ENCODE measurements at places on chromosomes 5 and 9.
A peak's percentile ranks its signal among the peaks of the same experiment; 100 is the strongest.

DNA sequence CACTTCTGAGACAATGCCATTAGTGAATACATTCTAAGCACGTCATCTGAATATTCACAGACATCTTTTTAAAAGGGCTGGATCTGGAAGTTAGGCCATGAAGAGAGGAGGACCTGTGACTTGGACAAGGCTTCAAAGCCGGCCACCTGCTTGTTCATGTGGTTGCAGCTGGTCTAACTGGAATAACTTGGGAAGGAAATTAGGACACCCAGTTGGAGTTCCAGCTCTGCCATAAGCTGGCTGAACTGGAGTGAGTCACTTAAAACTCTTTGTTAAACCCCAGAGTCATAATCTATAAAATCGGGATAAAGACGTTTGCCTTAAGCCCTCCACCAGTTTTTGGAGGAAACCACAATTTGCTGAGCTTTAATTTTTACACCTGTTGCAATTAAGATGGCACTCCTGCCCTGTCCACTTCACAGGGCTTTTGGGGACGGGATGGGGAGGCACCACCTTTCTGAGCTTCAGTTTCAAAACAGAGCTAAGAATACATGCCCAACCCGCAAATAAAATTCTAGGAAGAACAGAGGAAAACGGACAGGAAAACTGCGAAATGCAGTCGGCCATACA is 536 bp upstream of the STX17 start:
- no peak for DNase-seq

- no peak for DNase-seq
Measured at GRCh38 chr9:134338394-134339182, 12.3 kb downstream of the RXRA start.

DNA sequence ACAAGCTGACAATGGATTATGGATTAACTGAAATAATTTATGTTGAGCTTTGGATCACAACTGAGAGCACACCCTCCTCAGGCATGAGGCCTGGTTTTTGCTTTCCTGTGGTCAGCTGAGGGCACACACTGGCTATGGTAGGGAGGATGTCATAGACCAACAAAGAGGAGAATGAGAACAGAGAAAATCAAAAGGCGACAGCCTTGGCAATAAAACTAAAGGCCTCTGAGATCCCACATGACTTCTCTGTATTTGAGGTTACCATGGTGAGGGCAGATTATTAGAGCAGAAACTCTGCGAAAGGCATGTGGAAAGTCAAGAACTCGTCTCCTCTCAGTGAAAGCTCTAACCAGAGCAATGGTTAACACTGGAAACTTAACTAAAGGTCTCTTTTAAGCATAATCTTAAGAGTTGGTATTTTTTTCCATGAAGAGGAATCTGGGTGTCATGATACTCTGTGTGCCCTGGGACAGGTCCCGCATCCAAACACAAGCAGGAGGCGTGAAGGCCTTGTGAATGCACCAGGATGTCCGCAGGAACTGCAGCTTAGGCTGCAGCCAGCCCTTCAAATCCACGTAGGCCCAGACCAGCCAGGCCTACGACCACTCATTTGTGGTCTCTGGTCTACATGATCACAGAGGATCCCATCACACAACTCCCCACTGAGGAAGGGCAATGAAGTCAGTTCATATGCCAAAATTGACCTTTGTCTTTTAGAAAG is 12.4 kb upstream of the MEIKIN start:
- DNase-seq: no peak

GRCh38 chr9:96383165-96383942 is at the start of gene SLC35D2:
Gene SLC35D2 (minus strand): TSS chr9:96383711. CDS start chr9:96383634, 77 bp downstream.
- DNase-seq: peak; percentile 53

- no peak for DNase-seq
Measured at GRCh38 chr9:14652729-14653377, 40.4 kb downstream of the ZDHHC21 start.

DNA sequence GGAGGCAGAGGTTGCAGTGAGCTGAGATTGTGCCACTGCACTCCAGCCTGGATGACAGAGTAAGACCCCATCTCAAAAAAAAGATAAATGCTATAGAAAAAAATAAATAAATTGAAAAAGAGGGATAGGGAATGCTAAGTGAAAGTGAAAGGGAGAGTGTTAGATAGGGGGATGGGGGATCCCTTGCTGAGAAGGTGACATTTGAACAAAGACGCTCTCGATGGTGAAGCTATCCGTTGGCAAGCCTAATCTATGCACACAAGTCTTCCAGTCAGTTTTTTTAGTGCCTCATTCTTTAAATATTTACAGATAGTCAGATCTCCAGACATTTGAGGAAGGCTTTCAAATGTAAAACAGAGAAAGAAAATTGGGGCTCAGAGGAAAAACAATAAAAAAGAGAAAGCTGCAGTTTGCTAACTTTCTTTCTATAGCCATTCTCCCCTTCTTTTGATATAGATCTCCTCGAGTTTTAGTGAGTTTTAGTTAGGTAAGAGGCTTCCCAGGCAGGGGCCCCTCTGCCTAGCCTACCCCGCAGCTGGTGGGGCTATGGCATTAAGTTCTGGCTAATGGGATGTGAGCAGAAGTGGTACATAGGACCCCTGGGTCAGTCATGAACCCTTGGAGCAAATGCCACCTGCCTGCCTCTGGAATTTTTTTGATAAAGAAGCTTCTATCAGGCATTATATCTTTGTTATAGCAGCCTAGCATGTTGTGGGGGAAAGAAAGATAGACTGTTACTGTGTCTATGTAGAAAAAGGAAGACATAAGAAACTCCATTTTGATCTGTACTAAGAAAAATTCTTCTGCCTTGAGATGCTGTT is 12.0 kb downstream of the GLRX start:
- DNase-seq: no peak

- DNase-seq: no peak
Measured at GRCh38 chr5:139852696-139853095, 57.1 kb downstream of the PSD2 start.

DNA sequence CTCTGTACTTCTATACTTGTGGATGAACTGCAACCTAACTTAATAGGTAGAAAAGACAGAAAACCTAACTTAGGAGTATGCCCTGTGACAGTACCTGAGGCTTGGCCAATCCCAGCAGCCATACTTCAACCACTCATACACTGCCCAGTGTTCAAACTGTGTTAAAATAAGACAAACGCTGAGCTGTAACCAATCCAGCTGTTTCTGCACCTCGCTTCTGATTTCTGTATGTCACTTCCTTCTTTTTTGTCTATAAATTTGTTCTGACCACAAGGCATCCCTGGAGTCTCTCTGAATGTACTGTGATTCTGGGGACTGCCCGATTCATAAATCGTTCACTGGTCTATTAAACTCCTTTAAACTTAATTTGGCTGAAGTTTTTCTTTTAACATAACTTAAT is 41.4 kb downstream of the AUH start:
- no peak for DNase-seq

GRCh38 chr5:130724658-130725057 is 440.4 kb downstream of the HINT1 start:
- DNase-seq: no peak

DNA sequence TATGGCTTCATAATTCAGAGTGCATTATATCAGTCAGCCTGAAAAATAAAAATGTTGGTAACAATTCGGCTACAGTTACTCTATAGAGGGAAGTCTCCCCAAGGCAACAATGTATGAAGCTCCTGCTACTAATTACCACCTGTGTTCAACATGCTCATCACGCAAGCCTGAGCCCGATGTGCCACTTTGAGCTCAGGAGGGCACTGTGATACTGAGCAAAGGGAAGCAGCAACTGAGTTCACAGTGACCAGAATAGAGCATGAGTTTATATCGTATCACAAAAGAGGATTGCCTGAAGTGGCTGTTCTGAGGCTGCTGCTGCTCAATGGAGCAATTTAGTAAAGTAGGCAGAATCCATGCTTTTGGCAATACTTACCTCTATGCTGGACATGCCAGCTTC is 202.0 kb upstream of the HAPLN1 start:
- no peak for DNase-seq

DNA sequence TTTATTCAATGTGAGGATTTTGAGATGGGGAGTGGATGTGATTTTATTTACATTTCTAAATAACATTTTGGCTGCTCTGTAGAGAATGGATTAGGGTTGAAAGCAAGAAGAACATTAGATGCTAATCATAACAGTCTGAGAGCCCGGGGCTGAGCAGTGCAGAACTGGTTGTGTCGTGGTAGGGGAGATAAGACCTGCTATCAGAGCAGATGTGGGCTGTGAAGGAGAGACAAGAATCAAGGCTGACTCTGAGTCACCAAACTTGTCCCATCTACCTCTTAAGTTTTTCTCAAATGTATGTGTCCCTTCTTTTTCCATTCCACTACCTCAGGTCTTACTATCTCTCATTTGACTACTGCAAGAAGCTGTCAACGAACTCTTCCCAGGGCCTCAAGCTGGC is 35.4 kb upstream of the SLC28A3 start:
- DNase-seq: no peak

GRCh38 chr9:117293206-117294114 is 121.4 kb downstream of the ASTN2 start:
- DNase-seq: no peak

- DNase-seq: no peak
Measured at GRCh38 chr5:59587489-59588337, 305.8 kb downstream of the PDE4D start.

- DNase-seq: no peak
Measured at GRCh38 chr5:81552852-81553566, 159.1 kb upstream of the ACOT12 start.

Data from inflammatory macrophage treated with lipopolysaccharide for 1 hour (primary cell).